ENCODE measurements at places on chromosomes 5 and 9.

DNA sequence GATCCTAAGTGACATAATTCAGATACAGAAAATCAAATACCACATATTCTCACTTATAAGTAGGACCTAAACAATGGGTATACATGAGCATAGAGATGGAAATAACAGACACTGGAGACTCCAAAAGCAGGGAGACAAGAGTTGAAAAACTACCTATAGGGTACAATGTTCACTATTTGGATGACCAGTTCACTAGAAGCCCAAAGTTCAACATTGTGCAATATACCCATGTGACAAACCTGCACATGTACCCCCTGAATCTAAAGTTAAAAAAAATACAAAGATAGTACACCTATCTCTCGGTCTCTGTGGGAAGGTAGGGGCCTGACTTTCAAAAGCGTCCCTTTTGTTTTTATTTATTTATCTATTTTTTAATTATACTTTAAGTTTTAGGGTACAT is 11.7 kb upstream of the OR1N1 start:
- DNase-seq = no peak

DNA sequence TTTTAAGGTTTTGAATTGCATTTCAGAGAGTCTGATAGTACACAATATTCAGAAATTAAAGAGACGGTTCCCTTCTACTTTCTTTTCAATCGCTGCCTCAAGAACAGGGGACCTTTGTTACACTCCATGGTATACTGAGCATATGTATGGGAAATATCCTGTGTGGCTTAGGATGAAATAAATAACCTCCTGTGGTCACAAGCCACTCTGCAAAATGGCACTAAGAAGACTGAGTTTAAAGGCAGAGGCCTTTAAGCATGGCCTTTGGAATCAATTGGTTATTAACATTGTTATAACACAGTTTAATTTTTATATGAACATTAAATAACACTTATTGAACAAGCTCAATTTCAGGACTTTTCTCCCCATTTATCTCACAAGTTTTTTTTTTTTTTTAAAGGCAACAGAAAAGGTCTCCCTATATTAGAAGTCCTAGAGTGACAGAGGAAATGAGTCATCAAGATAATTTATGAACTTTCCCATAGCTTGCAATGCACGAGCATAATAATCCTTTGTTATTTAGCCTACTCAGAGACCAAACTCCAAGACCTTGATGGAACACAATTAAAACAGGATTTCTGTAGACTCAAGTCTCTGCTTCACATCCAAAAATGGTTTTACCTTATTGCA is 341.9 kb downstream of the TMEM167A start:
- no peak for DNase-seq

- DNase-seq = no peak
Observed at GRCh38 chr5:16992006-16992405, 55.9 kb upstream of the MYO10 start.

DNA sequence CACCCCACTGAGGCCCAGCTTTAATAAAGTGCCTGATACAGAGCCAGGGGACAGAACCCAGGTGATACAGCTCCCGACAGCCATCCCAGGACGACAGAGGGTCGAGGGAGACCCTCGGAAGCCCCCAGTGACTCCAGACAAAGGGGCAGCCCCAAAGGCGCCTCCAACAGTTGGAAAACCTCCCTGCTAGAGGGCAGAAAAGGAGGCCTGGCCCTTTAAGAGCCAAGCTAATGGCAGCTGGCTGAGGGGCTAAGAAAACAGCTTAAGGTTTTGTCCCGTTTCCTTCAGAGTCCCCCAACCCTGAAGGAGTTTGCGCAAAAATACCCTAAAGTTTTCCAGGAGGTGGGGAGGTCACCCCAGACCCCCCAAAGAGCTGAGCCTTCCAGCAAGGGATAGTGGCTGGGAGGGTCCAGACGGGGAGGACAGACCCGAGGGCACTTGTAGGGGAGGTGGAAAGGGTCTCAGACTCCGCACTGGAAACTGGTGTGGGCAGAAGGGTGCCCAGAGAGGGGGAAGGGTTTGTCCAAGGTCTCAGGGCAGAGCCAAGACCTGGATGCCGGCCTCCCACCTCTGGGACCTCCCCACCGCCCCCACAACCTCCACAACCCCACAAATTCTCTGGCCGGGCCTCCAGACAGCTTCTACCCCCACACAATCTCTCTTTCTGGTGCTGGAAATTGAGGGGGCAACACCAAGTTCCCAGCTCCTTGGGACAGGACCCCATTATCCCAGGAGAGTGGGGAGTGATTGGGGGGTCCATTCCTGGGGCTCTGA is 8.2 kb upstream of the AK1 start:
- DNase-seq = no peak

- DNase-seq = no peak
Observed at GRCh38 chr5:140977003-140977402, 10.7 kb downstream of the PCDHAC2 start.

DNA sequence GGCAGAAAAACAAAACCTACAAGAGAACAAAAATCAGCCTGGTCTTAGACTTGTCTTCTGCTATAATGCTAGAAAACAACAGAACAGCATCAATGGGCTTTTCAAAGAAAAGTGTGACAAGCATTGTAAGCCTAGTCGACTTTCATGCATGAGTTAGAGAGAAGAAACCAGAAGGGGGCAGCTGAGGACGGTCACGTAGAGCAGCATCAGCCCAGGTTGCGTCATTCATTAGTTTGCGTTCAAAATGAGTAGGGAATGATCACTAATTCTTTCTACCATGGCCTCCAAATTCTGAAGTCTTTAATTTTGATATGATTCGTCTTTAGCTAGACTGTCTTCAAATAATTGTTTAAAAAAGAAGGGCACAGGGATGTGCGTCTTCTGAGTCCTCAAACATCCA is 4.7 kb upstream of the ISCA1 start:
- peak; percentile 66 for DNase-seq

DNA sequence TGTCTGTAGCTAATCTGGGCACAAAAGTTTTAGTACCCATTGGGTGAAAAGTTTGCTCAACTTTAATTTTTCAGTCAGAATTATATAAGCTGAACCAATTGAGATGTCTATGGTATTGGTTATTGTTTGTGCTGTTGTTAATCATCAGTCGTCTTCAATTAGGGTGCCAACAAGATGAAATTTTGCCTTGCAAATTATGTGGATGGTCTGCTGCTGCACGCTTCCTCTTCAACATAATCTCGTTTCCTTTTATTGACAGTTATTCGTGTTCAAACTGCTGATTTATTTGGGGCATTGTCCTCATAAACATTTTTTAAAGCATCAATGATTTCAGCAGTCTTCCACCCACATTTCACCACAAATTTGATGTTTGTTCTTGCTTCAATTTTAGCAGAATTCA is 194.0 kb downstream of the HTR1A start:
- DNase-seq = no peak

DNA sequence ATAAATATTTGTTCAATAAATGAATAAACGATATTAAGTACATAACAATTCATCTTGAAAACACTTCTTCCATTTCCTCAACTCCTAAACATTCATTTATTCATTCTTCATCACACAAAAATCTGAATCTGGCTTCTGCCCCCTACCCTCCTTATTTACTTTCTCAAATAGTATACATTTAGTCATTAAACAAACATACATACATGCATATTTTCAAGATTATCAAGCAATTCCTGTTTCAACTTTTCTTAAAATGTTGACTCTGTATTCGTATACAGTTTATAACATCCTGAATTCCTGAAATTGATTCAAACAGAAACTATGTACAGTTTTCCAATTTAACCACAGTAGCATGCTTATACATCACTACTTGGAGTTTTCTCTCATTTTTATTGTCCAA is 129.0 kb downstream of the MUSK start:
- no peak for DNase-seq

DNA sequence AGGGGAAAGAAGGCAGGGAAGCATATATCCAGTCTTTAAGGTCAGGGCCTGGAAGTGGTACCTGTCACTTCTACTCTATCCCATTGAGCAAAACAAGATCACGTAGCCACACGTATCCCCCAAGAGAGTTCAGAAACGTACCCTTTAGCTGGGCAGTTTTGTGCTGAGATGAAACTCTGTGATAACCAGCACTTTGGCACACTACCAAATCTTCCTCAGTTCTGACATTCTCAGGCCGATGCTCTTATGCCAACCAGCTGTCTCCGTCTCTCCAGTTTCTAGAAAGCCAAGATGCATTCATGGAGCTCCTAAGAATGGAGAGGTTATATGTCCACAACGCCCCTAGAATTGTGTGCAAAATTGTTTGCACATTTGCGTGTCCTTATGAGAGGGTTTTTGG is 176.6 kb upstream of the MSX2 start:
- DNase-seq = no peak

DNA sequence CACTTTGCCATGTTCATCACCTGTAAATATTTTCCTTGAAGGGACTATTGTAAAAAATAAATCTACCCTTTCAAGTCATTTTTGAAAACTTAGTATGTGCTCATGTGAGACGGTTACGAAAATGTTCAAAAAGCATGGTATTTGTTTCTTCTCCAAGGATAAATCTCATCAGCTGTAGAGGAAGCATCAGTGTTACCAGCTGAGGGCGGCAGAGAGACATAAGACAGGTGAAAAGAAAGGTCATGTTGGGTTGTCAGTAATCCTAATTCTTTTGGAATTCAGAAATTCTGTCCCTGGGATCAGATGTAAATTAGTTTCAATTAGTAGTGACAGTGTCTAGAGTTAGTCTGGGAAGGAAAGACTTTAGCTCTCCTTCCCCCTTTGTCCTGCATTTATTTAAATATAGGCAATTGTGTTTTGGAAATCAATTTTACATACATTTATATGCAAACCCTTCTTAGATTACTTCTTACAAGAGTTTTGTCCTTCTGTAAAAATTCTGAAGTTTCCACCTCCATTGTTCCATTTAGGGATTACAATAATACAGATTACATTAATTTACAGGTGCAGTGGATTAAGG is 791.9 kb upstream of the CDH6 start:
- peak; percentile 19 for DNase-seq

GRCh38 chr5:135691044-135691443 is 112.3 kb upstream of the CXCL14 start:
- DNase-seq = no peak

- DNase-seq = no peak
Observed at GRCh38 chr9:36051317-36051716, 14.6 kb downstream of the RECK start.

DNA sequence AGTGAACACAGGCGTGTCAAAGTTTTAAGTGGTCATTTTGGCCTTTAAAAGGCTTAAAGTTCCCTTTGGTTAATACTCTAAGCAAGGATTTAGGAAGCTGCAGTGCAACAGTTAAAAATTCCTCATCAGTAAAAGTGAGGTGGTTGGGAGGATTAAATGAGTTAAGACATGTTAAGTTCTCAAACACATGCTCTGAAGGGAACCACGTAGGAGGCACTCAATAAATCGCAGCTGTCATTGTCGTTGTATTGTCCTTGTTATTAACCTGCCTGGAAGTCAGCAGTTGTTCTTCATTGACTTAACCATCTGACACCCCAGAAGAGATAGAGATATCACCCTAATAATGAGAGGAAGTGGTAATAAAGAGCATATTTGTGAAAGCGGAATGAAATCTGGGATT is 247.5 kb downstream of the MARCHF11 start:
- DNase-seq = no peak

GRCh38 chr5:172562443-172562842 is 78.6 kb upstream of the NEURL1B start:
- no peak for DNase-seq

GRCh38 chr5:124403281-124403680 is 343.2 kb downstream of the ZNF608 start:
- DNase-seq = no peak

DNA sequence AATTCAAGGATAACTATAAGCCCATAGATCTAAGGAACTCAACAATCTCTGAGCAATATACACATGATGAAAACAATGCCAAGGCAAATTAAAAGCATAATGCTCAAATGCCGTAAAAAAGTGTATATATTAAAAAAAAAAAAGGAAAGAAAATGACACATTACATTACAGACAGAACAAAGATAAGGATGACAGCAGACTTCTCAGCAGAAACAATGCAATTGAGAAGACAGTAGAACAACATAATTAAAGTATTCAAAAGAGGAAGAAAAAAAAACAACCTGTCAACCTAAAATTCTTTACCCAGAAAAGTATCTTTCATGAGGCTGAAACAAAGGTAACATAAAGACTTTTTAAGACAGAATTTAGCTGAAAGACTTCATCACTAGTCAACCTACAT is 591.7 kb downstream of the ZNF608 start:
- no peak for DNase-seq

DNA sequence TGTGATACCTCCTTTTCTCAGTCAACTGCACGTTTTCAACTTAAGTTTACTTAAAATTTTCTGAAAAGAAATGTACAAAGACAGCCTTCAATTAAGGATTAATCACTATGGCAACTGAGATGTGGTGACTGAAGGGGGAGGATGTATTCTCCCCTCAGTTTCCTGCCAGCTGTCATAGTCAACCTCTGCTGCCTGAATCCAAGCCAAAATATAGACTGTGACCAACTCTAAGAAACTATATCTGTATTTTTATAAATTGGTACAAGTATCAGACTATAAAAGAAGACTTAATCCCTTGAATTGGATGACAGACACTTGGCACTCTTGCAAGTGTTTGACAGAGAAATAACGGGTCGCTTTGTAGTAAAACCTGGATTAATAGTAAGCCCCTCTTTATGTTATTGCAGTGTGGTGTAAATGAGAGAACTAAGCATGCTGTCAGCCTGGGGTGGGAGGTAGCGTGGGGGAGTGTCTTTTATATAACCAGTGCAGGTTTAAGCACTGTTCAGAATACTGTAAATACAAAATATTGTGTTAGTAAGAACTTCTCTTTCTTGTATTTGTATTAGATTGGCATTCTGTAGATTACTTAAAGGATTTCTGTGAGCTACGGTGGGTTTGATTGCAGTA is 106.4 kb downstream of the ERCC6L2 start:
- no peak for DNase-seq

DNA sequence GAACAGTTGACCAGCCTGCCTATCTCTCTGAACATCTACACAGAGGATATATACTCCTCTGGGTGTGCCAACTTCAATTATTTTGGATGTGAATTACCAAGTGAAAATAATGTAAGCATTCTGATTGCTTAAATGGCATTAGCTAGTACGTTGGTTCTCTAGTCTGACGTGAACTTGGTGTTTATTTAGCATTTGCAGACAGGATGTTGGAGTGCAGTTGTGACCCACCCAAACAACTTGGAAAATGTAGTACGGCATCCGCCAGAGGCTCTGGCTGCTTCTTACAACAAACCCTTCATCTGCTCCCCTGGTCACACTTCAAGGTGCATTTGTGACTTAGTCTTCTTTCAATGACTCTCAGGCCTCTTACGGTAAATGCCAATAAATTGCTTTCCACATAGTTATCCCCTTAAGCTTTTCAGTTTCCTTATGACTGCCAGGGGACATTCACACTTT is 616.6 kb downstream of the PDE4D start:
- no peak for DNase-seq

- no peak for DNase-seq
Observed at GRCh38 chr5:88691230-88691582, 191.8 kb downstream of the MEF2C start.

DNA sequence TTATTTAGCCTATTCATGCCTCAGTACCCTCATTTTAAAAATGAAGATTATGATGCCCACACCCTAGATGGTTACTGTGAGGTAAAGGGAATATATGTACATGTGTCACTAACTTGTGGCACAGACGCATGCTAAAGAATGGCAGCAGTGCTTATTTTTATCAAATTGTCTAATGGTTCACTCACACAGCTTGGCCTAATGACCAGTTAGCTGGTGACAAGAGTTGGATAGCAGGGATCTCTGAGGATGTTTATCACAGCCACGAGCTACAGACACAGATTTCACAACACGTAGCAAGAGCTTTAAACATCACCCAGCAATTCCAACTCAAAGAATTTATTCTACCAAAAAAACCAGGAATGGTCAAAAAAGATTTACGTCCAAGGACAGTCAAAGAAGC is 7.2 kb downstream of the BAG1 start:
- no peak for DNase-seq

Data from erythroblast (primary cell).